ENCODE measurements at places on chromosomes 1 and 21. TPM values are rescaled to one million over a fixed set of nuclear protein-coding genes. Genes with fewer than 3 reads are reported as not detected.

GRCh38 chr1:18413541-18414305 is 67.0 kb upstream of the KLHDC7A start:
- H3K27me3 ChIP-seq: no peaks in the 10 kb centered on the region
- no peaks in the 10 kb centered on the region for H3K36me3 ChIP-seq
- no peak overlapping the region for H3K27ac ChIP-seq
- DNase-seq: no peak

DNA sequence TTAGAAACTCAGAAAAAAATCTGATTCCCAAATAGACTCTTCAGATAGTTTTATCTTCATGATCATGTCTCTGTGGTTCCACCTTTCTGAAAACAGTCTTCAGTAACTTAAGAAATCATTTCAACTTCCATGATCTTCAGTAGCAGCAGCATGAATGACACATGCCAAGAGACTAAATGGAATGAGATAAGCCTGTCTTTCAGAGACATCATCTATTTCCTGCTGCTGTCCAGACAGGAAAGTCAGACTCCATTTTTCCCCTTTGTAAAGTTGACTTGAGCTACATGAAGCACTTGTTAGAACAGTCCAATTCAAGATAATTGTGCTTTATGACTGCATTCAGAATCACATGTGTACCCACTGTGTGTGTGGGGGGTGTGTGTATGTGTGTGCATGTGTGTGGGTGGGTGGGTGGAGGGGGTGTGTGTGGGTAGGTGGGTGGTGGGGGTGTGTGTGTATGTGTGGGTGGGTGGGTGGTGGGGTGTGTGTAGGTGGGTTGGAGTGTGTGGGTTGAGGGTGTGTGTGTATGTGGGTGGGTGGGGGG is 58.8 kb downstream of the CLIC4 start:
- peaks cover 7% of the 10 kb centered on the region for H3K4me1 ChIP-seq
- no peak for DNase-seq
- no peaks in the 10 kb centered on the region for H3K27me3 ChIP-seq
- no peak overlapping the region for H3K27ac ChIP-seq

Gene FAM20B
- 18.0 TPM for total RNA-seq

Gene FAM151A
- total RNA-seq: 323 TPM

GRCh38 chr1:151838222-151839081 is 1.2 kb downstream of the C2CD4D start:
- no peaks in the 10 kb centered on the region for H3K36me3 ChIP-seq
- H3K27me3 ChIP-seq: no peaks in the 10 kb centered on the region
- H3K4me3 ChIP-seq: peak overlapping the region; percentile 51
- no peak for DNase-seq

Gene RGSL1
- not detected for total RNA-seq

Gene MEX3A
- 2.1 TPM for total RNA-seq

All from Peyer's patch (tissue), 4 donors.